Fibroblast of villous mesenchyme (primary cell): ENCODE measurements at places on chromosomes 1 and 21.
A peak's percentile ranks its signal among the peaks of the same experiment; 100 is the strongest.

- DNase-seq: no peak
These were observed 173.4 kb downstream of the S1PR1 start for GRCh38 chr1:101410048-101410878.

- no peak for DNase-seq
These were observed 175.4 kb upstream of the COA6 start for GRCh38 chr1:234197839-234198238.

- DNase-seq: no peak
These were observed 18.0 kb downstream of the SERTAD4 start for GRCh38 chr1:210250665-210250997.

GRCh38 chr1:44808063-44808937, at the start of gene BTBD19:
BTBD19 (plus strand) TSS chr1:44808523; CDS start chr1:44808821, 298 bp downstream.
- peak; percentile 96 for DNase-seq

- DNase-seq: no peak
These were observed 35.7 kb upstream of the RCC1 start for GRCh38 chr1:28470146-28470545.

DNA sequence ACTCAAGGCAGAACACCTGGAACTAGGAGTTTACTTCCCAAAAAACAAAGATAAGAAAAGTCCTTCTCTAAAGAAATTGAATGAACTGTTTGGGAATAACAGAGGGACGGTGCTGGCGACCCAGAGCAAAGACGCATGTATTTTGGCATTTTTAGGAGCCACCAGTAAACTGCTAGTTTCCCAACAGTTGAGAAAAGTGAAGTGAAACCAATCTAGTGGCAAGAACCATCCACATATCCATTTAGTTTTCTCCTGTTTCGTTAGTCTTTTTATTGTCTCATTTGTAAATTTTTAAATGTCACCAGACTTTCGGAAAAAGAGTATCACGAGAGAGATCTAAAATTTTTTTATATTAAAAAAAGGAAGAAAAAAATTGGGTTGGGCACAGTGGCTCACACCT, 30.2 kb downstream of the ODF2L start:
- no peak for DNase-seq
